NCI-H1436 (cell line): ENCODE measurements at places on chromosomes 7 and 10.

DNA sequence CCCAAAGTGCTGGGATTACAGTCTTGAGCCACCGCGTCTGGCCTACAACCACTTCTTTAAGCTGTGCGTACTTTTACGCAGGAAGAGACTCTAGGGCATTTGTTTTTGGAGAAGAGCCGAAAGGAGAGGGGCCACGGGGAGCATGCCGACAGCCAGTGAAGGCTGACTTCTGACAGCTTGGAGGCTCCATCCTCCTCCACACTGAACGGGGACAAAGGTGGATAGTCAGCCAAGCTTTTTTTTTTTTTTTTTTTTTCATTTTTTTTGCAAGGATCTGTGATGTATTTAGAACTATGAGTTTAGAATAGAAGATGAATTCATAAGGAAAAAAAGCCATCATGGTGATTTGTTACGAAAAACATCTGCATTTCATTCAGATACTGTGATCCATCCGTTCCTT is 221.7 kb downstream of the ARHGAP21 start:
- DNase-seq = no peak

- DNase-seq = no peak
Observed at GRCh38 chr7:105139381-105139780, 125.4 kb downstream of the KMT2E start.

- DNase-seq = no peak
Observed at GRCh38 chr10:35371731-35372130, 35.4 kb downstream of the CCNY start.

DNA sequence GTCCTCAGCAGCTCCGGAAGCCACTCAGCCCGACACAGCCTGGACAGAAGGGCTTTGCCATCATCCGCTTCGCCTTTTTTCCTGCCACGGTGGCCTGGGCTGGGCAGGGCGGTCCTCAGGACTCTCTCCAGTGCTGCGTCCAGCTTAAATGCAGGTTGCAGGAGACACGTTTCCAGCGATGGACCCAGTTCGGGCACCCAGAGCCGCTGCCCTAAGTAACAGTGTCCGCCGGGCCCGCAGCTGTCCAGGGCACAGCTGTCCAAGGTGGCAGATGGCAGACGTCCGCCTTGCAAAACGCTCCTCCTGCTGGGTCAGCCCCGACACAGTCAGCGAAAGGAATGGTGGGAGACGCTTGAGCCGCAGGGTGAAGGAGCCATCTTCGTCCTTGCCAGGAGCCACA is 37.0 kb upstream of the FOXL3 start:
- DNase-seq = no peak
